ENCODE measurements at places on chromosomes 3 and 15. TPM values are rescaled to one million over a fixed set of nuclear protein-coding genes. Genes with fewer than 3 reads are reported as not detected.
A peak's percentile ranks its signal among the peaks of the same experiment; 100 is the strongest.

DNA sequence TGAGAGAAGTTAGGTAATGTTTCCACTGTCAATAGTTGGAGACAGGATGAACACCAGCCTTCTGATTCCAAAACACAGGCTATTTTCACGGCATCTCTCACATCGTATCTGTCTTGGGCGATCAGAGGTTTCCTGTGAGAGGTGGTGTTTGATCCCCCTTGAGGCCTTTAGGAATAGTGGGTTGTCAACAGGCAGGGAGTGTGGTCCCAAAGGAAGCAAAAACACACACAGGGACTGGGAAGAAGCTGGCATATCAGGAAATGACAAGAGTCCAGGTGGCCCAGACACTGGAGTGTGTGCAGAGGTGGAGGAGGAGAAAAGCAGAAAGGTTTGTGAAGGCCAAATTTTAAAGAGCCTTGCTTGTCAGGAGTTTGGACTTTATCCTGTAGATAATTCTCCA lies 6.6 kb upstream of the MAGEF1 start:
- no peak overlapping the region for H3K27ac ChIP-seq
- no peaks in the 10 kb centered on the region for H3K36me3 ChIP-seq
- no peak overlapping the region for H3K4me3 ChIP-seq
- peaks cover 16% of the 10 kb centered on the region for H3K4me1 ChIP-seq

DNA sequence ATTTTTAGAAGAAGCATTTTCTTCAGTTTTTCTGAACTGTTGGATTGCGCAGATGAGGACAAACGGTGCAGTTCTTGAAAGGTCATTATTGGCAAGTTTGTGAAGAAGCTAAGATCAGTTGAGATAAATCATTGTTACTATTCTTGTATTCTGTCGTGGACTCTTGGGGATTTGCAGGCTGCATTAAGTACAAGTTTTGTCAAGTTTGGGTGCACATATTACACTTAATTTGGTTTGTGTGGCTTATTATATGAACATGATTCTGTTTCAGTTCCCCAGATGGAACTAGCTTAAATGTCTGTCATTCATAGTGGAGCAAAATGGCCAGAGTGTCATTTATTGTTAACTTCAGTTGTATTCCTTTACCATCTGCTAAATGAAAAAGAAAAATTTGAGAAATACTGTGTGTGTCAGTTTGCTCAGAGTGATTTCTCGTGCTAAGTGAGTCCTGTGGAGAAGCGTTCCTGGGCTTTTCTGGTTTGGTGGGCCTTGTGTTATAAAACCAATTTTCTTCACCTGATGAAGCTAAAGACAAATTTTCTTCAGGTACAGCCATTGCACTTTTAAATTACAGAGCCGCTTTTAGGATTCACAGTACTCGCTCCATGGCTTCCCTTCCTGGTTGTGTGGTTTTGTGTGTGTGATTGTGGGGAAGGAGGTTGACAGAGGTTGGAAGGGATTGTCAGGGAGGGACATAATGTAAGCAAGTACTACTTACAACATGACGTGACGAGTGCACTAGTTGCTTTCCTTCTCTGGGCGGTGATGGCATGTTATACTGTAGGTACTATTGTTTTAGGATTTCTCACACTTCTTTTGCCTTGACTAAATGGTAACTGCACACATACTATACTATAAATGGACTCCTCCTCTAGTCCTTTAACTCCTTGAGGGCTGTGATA lies 1.7 kb downstream of the AKAP13 start:
- H3K4me1 ChIP-seq, result peaks cover 13% of the 10 kb centered on the region
- no peaks in the 10 kb centered on the region for H3K36me3 ChIP-seq
- H3K27ac ChIP-seq, result peak overlapping the region; percentile 91
- H3K4me3 ChIP-seq, result peak overlapping the region; percentile 78
- DNase-seq, result no peak

DNA sequence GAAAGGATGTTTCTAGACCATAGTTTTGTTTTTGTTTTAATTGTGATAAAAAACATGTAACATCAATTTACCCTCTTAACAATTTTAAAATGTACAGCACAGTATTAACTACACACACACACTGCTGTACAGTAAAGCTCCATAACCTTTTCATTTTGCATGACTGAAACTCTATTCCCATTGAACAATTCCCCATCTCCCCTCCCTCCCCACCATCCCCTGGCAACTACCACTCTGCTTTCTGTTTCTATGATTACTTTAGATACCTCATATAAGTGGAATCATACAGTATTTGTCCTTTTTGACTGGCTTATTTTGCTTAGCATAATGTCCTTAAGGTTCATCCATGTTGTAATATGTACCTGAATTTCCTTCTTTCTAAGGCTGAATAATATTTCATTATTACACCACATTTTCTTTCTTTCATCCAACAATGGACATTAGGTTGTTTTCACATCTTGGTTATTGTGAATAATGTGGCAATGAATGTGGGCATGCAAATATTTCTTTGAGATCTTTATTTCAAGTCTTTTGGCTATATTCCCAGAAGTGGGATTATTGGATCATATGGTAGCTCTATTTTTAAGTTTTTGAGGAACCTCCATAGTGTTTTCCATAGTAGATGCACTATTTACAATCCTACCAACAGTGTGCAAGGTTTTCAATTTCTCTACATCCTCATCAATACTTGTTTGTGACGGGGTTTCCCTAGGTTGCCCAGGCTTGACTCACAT lies 10.7 kb downstream of the CHST14 start:
- no peak overlapping the region for H3K4me3 ChIP-seq
- no peaks in the 10 kb centered on the region for H3K36me3 ChIP-seq
- no peaks in the 10 kb centered on the region for H3K4me1 ChIP-seq
- DNase-seq, result no peak

- peak overlapping the region; percentile 94 for H3K27ac ChIP-seq
- H3K36me3 ChIP-seq, result peaks cover 54% of the 10 kb centered on the region
- peak overlapping the region; percentile 80 for H3K4me3 ChIP-seq
- H3K4me1 ChIP-seq, result peaks cover 14% of the 10 kb centered on the region
- DNase-seq, result no peak
- no peaks in the 10 kb centered on the region for H3K27me3 ChIP-seq
Observed at GRCh38 chr15:40037721-40038120, 1.3 kb downstream of the SRP14 start.

RNF7 gene
- total RNA-seq, result 108 TPM

RPL15 gene
- total RNA-seq, result 1,350 TPM

XIRP1 gene
- 868 TPM for total RNA-seq
